Pons (tissue), 1 donor: ENCODE measurements at places on chromosomes 4 and X.

DNA sequence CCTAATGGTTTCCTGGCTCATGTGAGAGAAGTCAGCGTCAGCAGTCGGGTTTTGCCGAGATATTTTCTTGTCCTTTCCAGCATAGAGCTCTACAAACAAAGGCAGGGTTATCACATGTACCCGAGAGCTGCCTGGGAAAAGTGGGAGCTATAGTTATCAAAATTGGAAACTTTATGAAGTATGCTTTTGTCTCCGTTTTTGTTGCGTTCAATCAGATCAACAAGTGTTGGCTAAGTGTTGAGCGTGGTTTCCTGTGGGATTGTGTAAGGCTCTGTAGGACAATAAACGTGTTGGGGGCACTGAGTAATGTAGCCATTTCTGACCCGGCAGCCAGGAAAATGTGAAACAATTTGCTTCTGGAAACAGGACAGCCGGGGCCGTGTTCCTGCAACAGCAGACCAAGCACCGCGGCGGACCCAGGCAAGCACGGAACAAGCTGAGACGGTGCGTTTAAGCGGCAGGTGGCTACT lies at the start of gene BMX:
BMX (plus strand) TSS at position 311 of the 470 bp plus-strand sequence. CDS start 7,547 bp downstream, outside the sequence.
- DNase-seq = no peak

- DNase-seq = no peak
Measured at GRCh38 chr4:26941951-26942350, 81.3 kb downstream of the STIM2 start.

GRCh38 chrX:42189576-42189975 lies 266.2 kb upstream of the CASK start:
- no peak for DNase-seq

DNA sequence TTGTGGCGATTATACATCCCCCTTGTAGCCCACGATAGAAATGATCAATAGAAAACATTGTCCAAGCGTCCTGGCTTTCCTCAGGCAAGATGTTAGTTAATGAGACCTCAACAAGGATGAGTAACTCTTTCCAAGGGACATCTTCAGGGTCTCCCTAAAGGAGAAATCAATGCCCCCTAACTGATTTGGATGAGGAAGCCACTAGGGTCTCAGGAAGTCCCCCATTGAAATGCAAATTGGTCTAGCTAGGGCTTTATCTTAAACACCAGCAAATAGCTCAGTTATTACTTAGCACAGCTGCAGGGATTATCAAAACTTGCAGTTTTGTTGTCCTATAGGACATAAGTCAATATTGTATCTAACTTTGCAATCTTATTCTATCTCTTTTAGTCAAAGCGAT lies 721.5 kb downstream of the IL1RAPL1 start:
- DNase-seq = no peak

GRCh38 chr4:186166852-186167512 lies 24.4 kb upstream of the CYP4V2 start:
- no peak for DNase-seq

DNA sequence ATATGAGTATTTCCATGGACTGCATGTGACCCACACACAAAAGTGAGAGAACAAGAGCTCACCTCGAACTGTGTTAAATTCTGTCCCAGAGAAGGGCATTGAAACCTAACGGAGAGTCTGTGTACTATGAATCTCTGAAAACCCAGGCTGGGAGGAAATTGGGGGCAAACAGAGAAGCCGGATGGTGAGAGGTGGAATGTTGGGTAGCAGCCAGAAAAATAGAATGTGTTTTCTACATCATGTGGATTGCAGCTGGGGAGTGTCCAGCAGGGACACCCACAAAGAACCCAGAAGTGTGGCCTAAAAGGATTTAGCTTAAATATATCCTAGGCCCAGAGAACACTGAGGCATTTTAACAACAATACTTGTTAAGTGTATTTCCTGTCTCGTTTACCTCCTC lies 38.6 kb downstream of the MND1 start:
- DNase-seq = no peak
